ENCODE measurements at places on chromosomes 6 and 20.

DNA sequence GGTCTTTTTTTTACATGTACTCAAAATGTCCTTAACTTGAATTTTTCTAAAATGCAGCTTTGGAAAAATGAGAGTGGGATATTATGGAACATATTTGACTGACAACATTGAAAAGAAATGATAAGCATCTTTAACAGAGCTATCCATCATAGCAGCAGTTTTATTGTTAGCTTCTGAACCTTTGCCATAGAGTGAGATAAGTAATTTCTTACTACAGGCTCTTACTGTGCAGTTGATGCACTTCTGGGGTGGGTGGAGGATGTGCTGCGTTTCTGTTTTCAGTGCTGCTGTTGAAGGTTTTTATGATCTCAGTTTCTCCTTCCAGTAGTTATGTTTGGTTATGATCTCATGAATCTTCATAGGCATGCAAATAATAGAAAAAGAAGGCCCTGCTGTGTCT lies 267.0 kb downstream of the TMEM242 start:
- no peak overlapping the region for H3K27ac ChIP-seq
- H3K4me1 ChIP-seq, result no peaks in the 10 kb centered on the region
- no peak for DNase-seq
- H3K36me3 ChIP-seq, result no peaks in the 10 kb centered on the region

- DNase-seq, result no peak
- H3K27ac ChIP-seq, result no peak overlapping the region
- no peak overlapping the region for H3K4me3 ChIP-seq
Measured at GRCh38 chr20:61896058-61896961, 169.4 kb downstream of the TAF4 start.

- peak overlapping the region; percentile 54 for H3K27ac ChIP-seq
- H3K27me3 ChIP-seq, result no peaks in the 10 kb centered on the region
- H3K4me3 ChIP-seq, result no peak overlapping the region
- DNase-seq, result no peak
- peaks cover 42% of the 10 kb centered on the region for H3K36me3 ChIP-seq
Measured at GRCh38 chr6:484746-485145, 93.2 kb downstream of the IRF4 start.

- DNase-seq, result no peak
- H3K27me3 ChIP-seq, result no peaks in the 10 kb centered on the region
- no peak overlapping the region for H3K4me3 ChIP-seq
- no peak overlapping the region for H3K27ac ChIP-seq
Measured at GRCh38 chr6:159093609-159094443, 49.0 kb upstream of the TAGAP start.

- no peak overlapping the region for H3K27ac ChIP-seq
- no peaks in the 10 kb centered on the region for H3K27me3 ChIP-seq
- H3K4me3 ChIP-seq, result no peak overlapping the region
- no peaks in the 10 kb centered on the region for H3K4me1 ChIP-seq
- H3K36me3 ChIP-seq, result no peaks in the 10 kb centered on the region
Measured at GRCh38 chr20:46583411-46584214, 33.2 kb upstream of the OCSTAMP start.

DNA sequence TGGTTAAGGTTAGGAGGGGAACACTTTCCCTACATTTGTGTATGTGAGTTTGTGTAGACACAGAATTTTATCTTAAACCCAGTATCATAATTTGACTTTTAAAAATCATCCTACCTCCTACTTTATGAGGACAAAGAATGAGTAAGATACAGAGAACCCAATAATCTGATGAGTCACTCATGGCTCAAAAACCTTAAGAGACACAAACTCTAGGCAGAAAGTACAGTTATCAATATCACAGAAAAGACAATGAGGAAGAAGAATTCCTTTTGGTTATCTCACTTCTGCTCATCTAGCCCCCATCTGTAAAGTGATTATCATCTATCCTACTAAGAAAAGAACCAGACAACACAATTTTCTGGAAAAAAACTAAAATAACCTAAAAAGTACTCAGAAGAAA lies 87.7 kb downstream of the EPB41L2 start:
- no peak overlapping the region for H3K27ac ChIP-seq
- no peak for DNase-seq
- no peaks in the 10 kb centered on the region for H3K27me3 ChIP-seq
- H3K36me3 ChIP-seq, result no peaks in the 10 kb centered on the region
- no peaks in the 10 kb centered on the region for H3K4me1 ChIP-seq

GRCh38 chr20:57335392-57335791 lies 5.8 kb downstream of the SPO11 start:
- no peak overlapping the region for H3K4me3 ChIP-seq
- H3K27ac ChIP-seq, result no peak overlapping the region

- DNase-seq, result no peak
- H3K27me3 ChIP-seq, result no peaks in the 10 kb centered on the region
- no peak overlapping the region for H3K4me3 ChIP-seq
- H3K27ac ChIP-seq, result no peak overlapping the region
- H3K36me3 ChIP-seq, result peaks cover 10% of the 10 kb centered on the region
Measured at GRCh38 chr6:37840143-37840939, 20.8 kb downstream of the ZFAND3 start.

- H3K4me1 ChIP-seq, result peaks cover 30% of the 10 kb centered on the region
- peak overlapping the region; percentile 98 for H3K27ac ChIP-seq
- no peaks in the 10 kb centered on the region for H3K36me3 ChIP-seq
- peaks cover 28% of the 10 kb centered on the region for H3K27me3 ChIP-seq
- peak overlapping the region; percentile 65 for H3K4me3 ChIP-seq
Measured at GRCh38 chr6:26205625-26206574, 118.7 kb downstream of the HFE start.

GRCh38 chr20:24364482-24364881 lies 104.9 kb upstream of the SYNDIG1 start:
- H3K4me3 ChIP-seq, result no peak overlapping the region
- no peak overlapping the region for H3K27ac ChIP-seq
- H3K4me1 ChIP-seq, result no peaks in the 10 kb centered on the region
- H3K36me3 ChIP-seq, result no peaks in the 10 kb centered on the region
- H3K27me3 ChIP-seq, result no peaks in the 10 kb centered on the region
- DNase-seq, result no peak

GRCh38 chr6:51028276-51028675 lies 209.6 kb downstream of the TFAP2B start:
- H3K4me3 ChIP-seq, result no peak overlapping the region
- no peak overlapping the region for H3K27ac ChIP-seq
- H3K36me3 ChIP-seq, result no peaks in the 10 kb centered on the region
- no peak for DNase-seq

DNA sequence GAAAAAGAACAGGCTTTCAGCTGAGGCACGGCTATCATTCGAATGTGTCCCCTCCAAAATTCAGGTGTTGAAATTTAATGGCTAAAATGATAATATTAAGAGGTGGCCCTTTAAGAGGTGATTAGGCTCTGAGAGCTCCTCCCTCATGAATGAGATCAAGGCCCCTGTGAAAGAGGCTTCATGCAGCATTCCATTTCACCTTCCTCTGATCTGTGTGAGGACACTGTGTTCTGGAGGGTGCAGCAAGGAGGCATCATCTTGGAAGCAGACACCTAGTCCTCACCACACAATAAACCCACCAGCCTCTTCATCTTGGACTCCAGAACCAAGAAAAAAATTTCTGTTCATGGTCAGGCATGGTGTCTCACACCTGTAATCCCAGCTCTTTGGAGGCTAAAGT lies 56.4 kb downstream of the PPP1R14C start:
- H3K27me3 ChIP-seq, result no peaks in the 10 kb centered on the region
- no peak overlapping the region for H3K4me3 ChIP-seq
- peaks cover 7% of the 10 kb centered on the region for H3K4me1 ChIP-seq

DNA sequence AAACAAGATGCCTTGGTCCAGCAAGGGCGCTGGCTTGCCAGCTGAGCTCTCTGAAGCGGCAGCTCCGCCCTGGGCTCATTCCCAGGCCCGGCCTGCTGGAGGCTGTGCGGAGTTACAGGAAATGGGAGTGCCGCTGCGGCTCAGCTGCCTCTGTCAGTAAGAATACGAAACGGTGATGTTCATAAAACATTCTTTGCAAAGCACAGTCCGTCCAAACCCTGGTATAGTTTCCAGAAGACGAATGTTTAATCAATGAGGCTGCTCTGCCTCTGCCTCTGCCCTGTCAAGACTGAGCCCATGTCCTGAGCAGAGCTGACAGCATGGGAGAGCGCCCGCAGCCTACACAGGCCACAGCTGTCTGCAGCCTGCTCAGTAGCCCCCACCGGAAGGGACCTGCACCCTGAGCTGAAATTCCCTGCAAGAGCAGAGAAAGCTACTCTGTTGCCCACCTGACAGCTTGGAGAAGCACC lies 153.3 kb upstream of the SNX9 start:
- H3K4me3 ChIP-seq, result no peak overlapping the region
- H3K36me3 ChIP-seq, result peaks cover 6% of the 10 kb centered on the region
- no peaks in the 10 kb centered on the region for H3K27me3 ChIP-seq
- peaks cover 14% of the 10 kb centered on the region for H3K4me1 ChIP-seq
- no peak for DNase-seq
- H3K27ac ChIP-seq, result peak overlapping the region; percentile 66

DNA sequence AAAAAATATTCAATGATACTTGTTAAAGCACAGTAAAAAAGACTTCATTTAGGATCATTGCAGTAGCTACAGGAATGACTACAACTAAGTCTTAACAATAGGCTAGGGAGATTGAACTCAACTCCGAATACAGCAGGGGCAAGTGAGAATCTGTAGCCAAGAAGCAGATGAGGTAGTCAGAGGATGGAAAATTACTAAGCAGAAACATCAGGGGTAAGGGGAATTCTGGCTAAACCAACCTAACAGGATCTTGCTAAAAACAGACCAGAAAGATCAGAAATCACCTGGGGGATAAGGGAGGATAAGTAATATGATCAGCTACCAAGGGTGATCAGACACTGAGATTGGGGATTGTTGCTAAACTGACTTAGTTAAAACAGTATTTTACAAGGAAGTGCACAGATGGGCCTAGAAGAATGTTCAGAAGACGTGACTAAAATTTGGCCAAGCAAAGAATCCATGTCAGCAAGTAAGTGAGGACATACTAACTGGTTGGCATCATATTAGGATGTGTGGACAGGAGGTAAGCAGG lies 217.5 kb downstream of the TENT5A start:
- H3K4me1 ChIP-seq, result no peaks in the 10 kb centered on the region
- no peak overlapping the region for H3K27ac ChIP-seq
- H3K36me3 ChIP-seq, result no peaks in the 10 kb centered on the region

GRCh38 chr20:10508468-10509251 lies 73.6 kb downstream of the SLX4IP start:
- no peaks in the 10 kb centered on the region for H3K36me3 ChIP-seq
- no peaks in the 10 kb centered on the region for H3K27me3 ChIP-seq
- peak overlapping the region; percentile 86 for H3K27ac ChIP-seq

DNA sequence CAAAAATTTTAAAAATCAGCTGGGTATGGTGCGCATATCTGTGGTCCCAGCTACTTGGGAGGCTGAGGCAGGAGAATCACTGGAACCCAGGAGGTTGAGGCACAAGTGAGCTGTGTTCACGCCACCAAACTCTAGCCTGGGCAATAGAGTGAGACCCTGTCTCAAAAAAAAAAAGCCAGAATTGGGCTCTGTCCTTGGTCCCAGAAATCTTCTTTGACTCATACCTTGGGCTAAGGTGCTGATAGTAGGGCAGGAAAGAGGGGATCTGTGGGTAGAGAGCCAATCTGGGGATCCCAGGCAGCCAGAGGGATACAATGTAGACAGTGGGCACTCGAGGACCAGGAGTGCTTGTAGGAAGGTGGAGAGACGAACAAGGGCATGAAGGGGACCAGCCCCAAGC lies 13.3 kb downstream of the ETV7 start:
- no peaks in the 10 kb centered on the region for H3K27me3 ChIP-seq
- H3K27ac ChIP-seq, result no peak overlapping the region
- H3K36me3 ChIP-seq, result no peaks in the 10 kb centered on the region
- no peak overlapping the region for H3K4me3 ChIP-seq
- DNase-seq, result no peak
- H3K4me1 ChIP-seq, result peaks cover 24% of the 10 kb centered on the region

DNA sequence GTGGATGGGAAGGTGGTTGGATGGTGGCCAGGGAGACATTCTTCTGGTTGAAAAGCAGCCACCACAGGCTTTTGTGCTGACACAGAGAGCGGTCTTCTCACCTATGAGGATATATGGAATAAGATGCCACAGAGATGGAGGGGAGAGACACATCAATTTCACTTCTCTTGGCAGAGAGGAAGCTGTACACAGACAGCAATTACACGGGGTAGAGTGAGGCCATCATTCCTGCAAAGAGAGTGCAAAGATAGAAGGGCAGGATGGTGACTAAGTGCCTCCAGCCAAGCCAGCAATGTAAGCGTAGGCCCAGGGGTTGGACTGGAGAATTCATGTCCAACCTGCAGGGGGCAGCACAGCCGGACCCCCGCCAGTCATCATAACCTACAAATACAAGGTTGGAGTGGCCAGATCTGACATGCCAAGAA lies 56.4 kb downstream of the NRN1 start:
- no peaks in the 10 kb centered on the region for H3K36me3 ChIP-seq
- H3K4me3 ChIP-seq, result no peak overlapping the region
- H3K27me3 ChIP-seq, result no peaks in the 10 kb centered on the region
- DNase-seq, result no peak
- no peak overlapping the region for H3K27ac ChIP-seq
- no peaks in the 10 kb centered on the region for H3K4me1 ChIP-seq

DNA sequence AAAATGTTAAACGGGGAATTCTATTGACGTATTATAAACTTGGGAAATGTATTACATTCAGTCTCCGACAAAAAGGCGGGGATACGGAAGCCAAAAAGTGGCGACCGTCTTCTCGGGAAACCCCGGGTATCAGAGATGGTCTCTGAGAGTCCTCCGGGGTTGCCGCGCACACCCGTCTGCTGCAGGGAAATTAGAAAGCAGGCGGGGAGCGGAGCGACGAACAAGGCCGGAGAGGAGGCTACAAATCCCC lies 1.5 kb downstream of the SALL4 start:
- peak overlapping the region; percentile 39 for H3K4me3 ChIP-seq
- no peak for DNase-seq
- peaks cover 17% of the 10 kb centered on the region for H3K4me1 ChIP-seq
- no peaks in the 10 kb centered on the region for H3K36me3 ChIP-seq
- H3K27me3 ChIP-seq, result peaks cover 3% of the 10 kb centered on the region

DNA sequence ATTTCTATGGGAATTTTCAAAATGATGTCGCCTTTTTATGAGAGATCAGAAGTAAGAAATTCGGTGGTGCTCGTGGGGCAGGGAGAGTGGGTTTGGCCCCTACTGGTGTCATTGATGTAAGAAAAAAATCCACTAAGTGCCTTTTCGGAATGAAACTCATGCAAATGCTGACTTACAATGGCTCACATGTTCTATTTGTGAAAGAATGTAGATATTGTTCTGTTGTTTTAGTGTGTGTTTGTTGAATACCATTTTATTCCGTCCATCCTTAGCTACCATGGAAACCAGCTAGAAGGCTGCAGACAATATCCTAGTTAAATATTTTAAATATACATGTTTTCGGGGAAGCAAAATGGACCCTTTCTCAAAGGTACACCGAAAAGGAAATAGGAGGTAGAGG lies 304.9 kb downstream of the TAF4 start:
- no peaks in the 10 kb centered on the region for H3K27me3 ChIP-seq
- H3K27ac ChIP-seq, result no peak overlapping the region
- H3K4me3 ChIP-seq, result no peak overlapping the region
- no peak for DNase-seq
- no peaks in the 10 kb centered on the region for H3K4me1 ChIP-seq

GRCh38 chr6:35497571-35498421 lies 917 bp upstream of the TEAD3 start:
- no peaks in the 10 kb centered on the region for H3K27me3 ChIP-seq
- DNase-seq, result no peak
- H3K27ac ChIP-seq, result peak overlapping the region; percentile 98
- no peaks in the 10 kb centered on the region for H3K36me3 ChIP-seq
- peak overlapping the region; percentile 89 for H3K4me3 ChIP-seq

- no peaks in the 10 kb centered on the region for H3K36me3 ChIP-seq
- H3K27ac ChIP-seq, result no peak overlapping the region
- peaks cover 6% of the 10 kb centered on the region for H3K4me1 ChIP-seq
- H3K4me3 ChIP-seq, result no peak overlapping the region
- DNase-seq, result no peak
Measured at GRCh38 chr20:46872328-46873211, 22.1 kb upstream of the EYA2 start.

GRCh38 chr20:33276303-33277113 lies 6.5 kb upstream of the BPIFB1 start:
- no peaks in the 10 kb centered on the region for H3K36me3 ChIP-seq
- no peaks in the 10 kb centered on the region for H3K27me3 ChIP-seq
